ENCODE measurements at places on chromosomes 3 and 15. TPM values are rescaled to one million over a fixed set of nuclear protein-coding genes. Genes with fewer than 3 reads are reported as not detected.

The LARP6 gene
- total RNA-seq, result 14.7 TPM

The CHRD gene
- total RNA-seq, result under 0.01 TPM

The GOLGA6L7 gene
- not detected for total RNA-seq

The CDC25A gene
- 20.9 TPM for total RNA-seq

The PLSCR2 gene
- total RNA-seq, result not detected

The TRIM42 gene
- total RNA-seq, result not detected

The ACTC1 gene
- not detected for total RNA-seq

The GPR87 gene
- 0.33 TPM for total RNA-seq

The FGF7 gene
- 0.98 TPM for total RNA-seq

The DHFR2 gene
- 2.4 TPM for total RNA-seq

The CCDC54 gene
- not detected for total RNA-seq

The NSUN3 gene
- total RNA-seq, result 10.1 TPM

The PARP6 gene
- 23.2 TPM for total RNA-seq

The CP gene
- total RNA-seq, result under 0.01 TPM

The CCDC33 gene
- total RNA-seq, result not detected

The WNT7A gene
- total RNA-seq, result not detected

The SAXO2 gene
- total RNA-seq, result 1.8 TPM

The C15orf62 gene
- 0.65 TPM for total RNA-seq

The ATP2B2 gene
- not detected for total RNA-seq

The CPN2 gene
- not detected for total RNA-seq

The ZKSCAN7 gene
- total RNA-seq, result 1.6 TPM

The SEMA6D gene
- 8.7 TPM for total RNA-seq

The GASK1A gene
- 0.10 TPM for total RNA-seq

The NOX5 gene
- 0.33 TPM for total RNA-seq

Data from vein endothelial cell (primary cell).